Thoracic aorta (tissue), 2 donors: ENCODE measurements at places on chromosomes 4 and X. TPM values are rescaled to one million over a fixed set of nuclear protein-coding genes. Genes with fewer than 3 reads are reported as not detected.

DNA sequence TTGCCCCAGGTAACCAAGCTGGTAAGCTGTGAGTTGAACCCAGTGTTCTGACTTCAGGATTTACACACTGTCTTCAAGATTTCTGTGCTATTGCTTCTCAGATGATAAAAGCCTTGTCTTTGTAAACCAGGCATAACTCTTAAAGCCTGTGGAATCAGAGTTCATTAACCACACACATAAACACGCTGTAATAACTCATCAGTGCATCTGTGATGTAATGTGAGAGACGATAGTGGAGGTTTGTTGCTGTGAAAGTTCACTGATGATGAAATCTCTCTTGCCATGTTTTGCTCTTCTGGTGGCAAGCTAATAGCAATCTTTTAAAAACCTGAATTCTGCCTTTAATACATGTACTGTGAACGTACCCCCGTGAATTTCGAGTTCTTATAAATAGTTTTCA lies 41.5 kb downstream of the CLCN4 start:
- no peak overlapping the region for H3K27ac ChIP-seq
- no peak for DNase-seq
- no peak overlapping the region for H3K4me3 ChIP-seq
- H3K4me1 ChIP-seq = no peaks in the 10 kb centered on the region

- no peaks in the 10 kb centered on the region for H3K27me3 ChIP-seq
- H3K4me1 ChIP-seq = no peaks in the 10 kb centered on the region
- H3K36me3 ChIP-seq = no peaks in the 10 kb centered on the region
- no peak for DNase-seq
These were observed 267.8 kb downstream of the DTHD1 start for GRCh38 chr4:36549252-36549651.

Gene FABP2
- not detected for total RNA-seq

Gene TREX2
- total RNA-seq = 24.8 TPM

Gene GLA
- total RNA-seq = 17.6 TPM

DNA sequence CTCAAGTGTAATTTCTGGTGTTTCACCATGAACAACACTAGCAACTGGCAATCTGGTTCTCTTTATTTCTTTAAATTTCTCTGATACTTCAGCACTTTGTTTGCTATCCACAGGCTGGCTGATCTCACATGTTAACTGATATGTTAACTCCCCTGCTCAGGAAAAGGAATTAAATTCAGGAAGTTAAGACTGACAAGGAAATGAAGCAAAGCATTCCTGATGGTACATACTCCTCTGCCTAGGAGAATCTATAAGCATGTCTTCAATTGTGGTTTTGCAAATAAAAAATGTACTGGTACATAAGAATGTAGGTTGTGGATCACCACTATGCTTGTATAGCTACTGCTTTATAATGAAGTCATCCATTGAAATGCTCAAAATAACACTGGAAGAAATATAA lies 1119.2 kb upstream of the INTU start:
- no peak for DNase-seq
- no peaks in the 10 kb centered on the region for H3K4me1 ChIP-seq
- no peak overlapping the region for H3K4me3 ChIP-seq
- H3K36me3 ChIP-seq = no peaks in the 10 kb centered on the region
- no peaks in the 10 kb centered on the region for H3K27me3 ChIP-seq

Gene HS6ST2
- total RNA-seq = not detected

GRCh38 chrX:68584221-68584620 lies 63.2 kb upstream of the STARD8 start:
- no peaks in the 10 kb centered on the region for H3K27me3 ChIP-seq
- H3K4me3 ChIP-seq = no peak overlapping the region
- no peak overlapping the region for H3K27ac ChIP-seq
- H3K4me1 ChIP-seq = no peaks in the 10 kb centered on the region

DNA sequence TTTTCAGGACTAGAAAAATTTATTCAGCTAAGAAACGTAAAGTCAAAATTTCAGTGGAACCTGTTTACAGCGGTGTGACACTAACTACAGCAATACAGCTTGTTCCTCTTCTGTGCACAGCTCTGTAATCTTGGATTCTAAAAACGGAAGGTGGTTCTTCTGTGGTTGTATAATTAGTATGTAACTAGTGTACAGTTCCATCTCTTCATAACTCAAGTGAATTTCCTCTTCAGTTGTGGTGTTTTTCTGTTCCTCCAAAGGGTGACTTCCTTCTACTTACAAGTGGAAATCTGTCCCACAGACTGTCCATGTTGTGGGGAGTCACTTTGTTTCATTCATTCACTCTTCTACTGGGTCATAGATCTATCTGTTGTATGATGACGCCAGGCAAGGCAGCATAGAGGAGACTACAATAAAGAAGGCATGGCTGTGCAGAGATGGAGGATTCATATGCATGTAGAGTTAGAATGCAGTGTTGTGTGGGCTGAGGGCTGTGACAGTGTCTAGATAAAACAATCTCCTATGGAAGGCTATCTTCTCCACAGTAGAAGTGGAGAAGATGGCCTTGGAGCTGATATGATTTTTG lies 5.4 kb downstream of the DAPP1 start:
- peaks cover 5% of the 10 kb centered on the region for H3K4me1 ChIP-seq
- H3K27me3 ChIP-seq = no peaks in the 10 kb centered on the region
- no peak overlapping the region for H3K4me3 ChIP-seq
- no peaks in the 10 kb centered on the region for H3K36me3 ChIP-seq
- H3K27ac ChIP-seq = no peak overlapping the region
- no peak for DNase-seq

Gene CTAG1A
- not detected for total RNA-seq

- no peaks in the 10 kb centered on the region for H3K27me3 ChIP-seq
- no peak overlapping the region for H3K27ac ChIP-seq
- no peak for DNase-seq
- H3K4me3 ChIP-seq = no peak overlapping the region
- H3K36me3 ChIP-seq = no peaks in the 10 kb centered on the region
These were observed 11.8 kb upstream of the ZNF630 start for GRCh38 chrX:48083212-48083611.

- H3K27ac ChIP-seq = no peak overlapping the region
- H3K27me3 ChIP-seq = no peaks in the 10 kb centered on the region
- H3K4me1 ChIP-seq = no peaks in the 10 kb centered on the region
- DNase-seq = no peak
- no peak overlapping the region for H3K4me3 ChIP-seq
- no peaks in the 10 kb centered on the region for H3K36me3 ChIP-seq
These were observed 128.3 kb upstream of the STIM2 start for GRCh38 chr4:26732356-26732755.

GRCh38 chr4:157806184-157806583 lies 366.6 kb downstream of the GASK1B start:
- no peak overlapping the region for H3K27ac ChIP-seq
- no peaks in the 10 kb centered on the region for H3K36me3 ChIP-seq
- H3K27me3 ChIP-seq = no peaks in the 10 kb centered on the region

DNA sequence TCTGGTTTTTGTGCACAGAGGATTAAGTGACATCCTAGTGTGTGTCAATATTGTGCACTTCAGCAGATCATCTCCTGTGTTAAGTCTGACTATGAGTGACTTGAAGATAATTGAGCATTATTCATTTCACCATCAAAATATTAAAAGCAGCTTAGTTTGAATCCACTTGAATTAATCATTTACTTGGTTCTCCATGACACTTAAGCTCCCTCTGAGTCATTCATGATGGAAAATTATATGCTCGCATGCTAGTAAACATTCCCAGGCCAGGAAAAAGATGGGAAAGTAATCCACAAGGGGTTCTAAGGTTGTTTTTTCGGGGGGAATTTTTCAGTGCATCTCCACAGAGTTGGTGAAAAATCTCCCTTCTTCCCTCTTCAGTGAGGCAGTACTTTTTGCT lies 97.2 kb upstream of the EOLA2 start:
- H3K4me1 ChIP-seq = no peaks in the 10 kb centered on the region
- no peak overlapping the region for H3K27ac ChIP-seq
- H3K4me3 ChIP-seq = no peak overlapping the region
- H3K27me3 ChIP-seq = no peaks in the 10 kb centered on the region
- H3K36me3 ChIP-seq = no peaks in the 10 kb centered on the region

- H3K36me3 ChIP-seq = no peaks in the 10 kb centered on the region
- H3K27me3 ChIP-seq = no peaks in the 10 kb centered on the region
- peak overlapping the region; percentile 50 for H3K27ac ChIP-seq
- no peak for DNase-seq
- H3K4me3 ChIP-seq = peak overlapping the region; percentile 62
These were observed 6.4 kb downstream of the MSN start for GRCh38 chrX:65673857-65674203.

Gene CLDN22
- total RNA-seq = not detected
